ENCODE measurements at places on chromosomes 16 and 17.

DNA sequence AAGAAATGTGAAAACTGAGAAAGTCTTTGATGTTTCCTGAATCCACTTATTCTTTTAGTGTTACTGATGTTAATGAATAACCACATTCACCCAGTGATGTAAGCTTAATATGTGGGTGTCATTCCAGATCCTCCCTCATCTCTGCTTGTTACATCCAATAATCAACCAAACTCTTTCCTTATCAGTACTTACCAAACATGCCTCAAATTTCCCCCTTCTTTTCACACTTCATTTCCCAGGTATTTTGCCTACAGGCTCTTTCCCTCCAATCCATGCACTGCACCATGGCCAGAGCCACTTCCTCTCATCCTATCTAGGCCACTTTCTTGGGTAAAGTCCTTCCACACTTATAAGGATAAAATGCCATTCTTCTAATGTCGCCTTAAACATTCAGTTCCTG is 451.5 kb downstream of the NPIPA7 start:
- no peak for DNase-seq

- DNase-seq: no peak
Observed at GRCh38 chr17:53193044-53193443, 629.7 kb upstream of the KIF2B start.

DNA sequence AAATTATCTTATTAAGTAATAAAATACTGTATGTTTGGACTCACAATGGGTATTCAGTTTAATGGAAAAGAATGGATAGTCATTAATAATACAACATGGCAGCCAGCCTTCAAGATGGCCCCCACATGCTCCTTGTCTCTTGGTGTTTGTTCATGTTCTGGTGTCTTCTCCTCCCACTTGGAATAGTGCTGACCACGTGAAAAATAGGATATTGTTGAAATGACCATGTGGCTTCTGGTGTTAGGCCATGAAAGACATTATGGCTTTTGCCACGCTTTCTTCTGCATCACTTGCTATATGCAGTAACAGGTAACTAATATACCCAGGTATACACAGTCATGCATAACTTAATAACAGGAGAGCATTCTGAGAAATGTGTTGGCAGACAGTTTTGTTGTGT is 341.0 kb downstream of the KCNJ2 start:
- no peak for DNase-seq

DNA sequence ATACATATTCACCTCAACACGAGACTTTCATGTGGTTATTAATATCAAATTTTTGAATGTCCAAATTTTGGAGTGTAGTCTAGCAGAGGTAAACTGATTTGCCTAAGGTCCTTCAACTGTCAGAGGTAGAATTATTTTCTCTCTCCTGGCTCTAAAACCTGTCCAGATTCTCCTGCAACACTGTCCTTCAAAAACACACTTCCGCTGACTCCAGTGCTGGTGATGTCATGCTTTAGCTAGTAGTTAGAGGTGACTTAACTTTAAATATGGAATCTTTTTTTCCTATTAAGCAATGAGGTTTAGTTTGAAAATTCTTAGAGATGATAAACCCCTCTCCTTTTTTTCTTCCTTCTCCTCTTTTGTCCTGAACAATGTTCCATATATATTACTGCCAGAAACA is 10.8 kb upstream of the CBLN1 start:
- no peak for DNase-seq

DNA sequence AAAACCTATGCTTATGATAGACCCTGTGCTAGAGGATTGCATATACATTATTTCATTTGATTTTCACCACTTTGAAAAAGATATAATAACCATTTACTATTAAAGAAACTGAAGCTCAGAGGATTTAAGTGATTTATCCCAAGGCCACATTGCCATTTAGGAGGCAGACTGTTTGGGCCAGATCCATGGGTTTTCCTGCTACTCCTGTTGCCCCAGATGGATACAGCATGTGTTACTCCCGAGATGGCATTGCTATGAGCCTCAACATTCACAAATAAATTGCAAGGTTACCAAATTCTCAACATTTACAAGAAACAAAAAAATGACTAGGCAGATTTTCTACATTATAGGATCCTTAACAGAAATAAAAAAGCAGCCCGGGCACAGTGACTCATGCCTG is 322.1 kb upstream of the SOX9 start:
- DNase-seq: no peak

- no peak for DNase-seq
Observed at GRCh38 chr16:101586-101985, 23.6 kb downstream of the MPG start.

DNA sequence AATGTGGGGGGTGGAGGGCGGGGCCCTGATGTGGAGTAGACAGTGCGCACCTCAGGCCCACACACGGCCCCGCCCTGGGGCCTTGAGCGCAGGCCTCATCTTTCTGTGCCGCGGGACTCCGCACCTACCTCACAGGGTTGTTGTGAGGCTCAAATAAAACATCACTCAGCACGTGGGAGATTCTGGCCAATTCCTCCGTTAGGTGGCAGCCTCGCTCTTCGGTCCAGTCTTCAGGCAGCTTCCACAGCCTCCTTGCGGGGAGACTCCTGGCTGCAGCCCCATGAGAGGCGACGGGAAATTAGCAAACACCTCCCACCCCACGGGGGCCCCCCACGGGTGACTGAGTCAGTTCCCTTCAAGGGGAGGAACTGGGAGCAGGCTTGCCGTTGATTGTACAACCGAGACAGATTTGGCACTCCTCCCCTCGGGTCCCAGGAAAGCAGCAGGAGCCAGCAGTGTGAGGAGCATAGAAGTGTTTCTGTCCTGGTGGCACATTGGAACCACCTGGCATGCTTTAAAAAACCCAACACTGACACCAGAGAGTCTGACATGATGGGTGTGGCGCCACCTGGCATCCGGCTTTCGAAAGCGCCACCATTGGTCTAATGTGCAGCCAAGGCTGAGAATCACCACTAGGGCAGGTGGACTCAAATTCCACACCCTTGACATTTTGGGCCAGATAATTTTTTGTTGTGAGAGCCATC is 7.6 kb downstream of the MRM1 start:
- no peak for DNase-seq

GRCh38 chr16:23679274-23679985 is 741 bp downstream of the PLK1 start:
- DNase-seq: no peak

DNA sequence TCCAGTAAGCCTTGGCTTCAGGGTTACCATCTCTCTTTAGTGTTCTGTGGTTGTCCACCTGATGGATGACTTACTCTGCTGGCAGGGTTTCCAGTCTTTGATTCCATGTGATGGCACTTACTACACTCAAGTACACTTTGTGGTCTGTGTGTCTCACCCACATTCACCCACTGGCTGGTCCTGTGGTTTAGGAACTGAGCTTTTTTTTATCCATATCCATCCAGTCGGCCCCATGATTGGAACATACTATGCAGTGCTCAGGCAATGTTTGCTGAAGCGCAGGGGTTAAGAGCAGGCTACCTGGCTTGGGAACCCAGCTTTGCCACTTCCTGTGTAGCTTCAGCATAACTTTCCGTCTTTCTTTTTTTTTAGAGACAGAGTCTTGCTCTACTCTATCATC is 2.8 kb upstream of the FUS start:
- no peak for DNase-seq

DNA sequence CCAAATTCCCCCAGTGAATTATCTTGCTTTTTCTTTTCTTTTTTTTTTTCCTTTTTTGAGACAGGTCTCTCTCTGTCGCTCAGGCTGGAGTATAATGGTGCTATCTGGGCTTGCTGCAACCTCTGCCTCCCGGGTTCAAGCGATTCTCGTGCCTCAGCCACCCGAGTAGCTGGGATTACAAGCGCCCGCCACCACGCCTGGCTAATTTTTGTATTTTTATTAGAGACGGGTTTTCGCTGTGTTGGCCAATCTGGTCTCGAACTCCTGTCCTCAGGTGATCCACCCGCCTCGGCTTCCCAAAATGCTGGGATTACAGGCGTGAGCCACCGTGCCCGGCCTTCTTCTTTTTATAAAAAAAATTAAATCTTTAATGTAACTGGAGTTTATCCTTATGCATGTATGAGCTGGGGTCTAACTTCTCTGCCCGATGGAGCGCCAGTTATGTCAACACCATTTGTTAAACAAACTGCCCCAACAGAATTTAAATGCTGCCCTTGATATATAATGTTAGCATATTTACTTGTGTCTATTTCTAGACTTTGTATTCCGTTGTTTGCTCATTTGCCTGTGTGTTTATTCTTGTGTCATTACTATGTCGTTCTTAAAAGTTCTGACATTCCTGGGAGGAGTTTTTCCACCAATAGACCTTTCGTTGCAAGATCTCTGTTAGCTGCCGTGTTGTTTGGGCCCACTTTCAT is 535 bp upstream of the AURKB start:
- peak; percentile 21 for DNase-seq

- DNase-seq: no peak
Observed at GRCh38 chr16:838741-839140, 38.2 kb upstream of the GNG13 start.

- no peak for DNase-seq
Observed at GRCh38 chr16:56888806-56889205, 23.8 kb downstream of the SLC12A3 start.

DNA sequence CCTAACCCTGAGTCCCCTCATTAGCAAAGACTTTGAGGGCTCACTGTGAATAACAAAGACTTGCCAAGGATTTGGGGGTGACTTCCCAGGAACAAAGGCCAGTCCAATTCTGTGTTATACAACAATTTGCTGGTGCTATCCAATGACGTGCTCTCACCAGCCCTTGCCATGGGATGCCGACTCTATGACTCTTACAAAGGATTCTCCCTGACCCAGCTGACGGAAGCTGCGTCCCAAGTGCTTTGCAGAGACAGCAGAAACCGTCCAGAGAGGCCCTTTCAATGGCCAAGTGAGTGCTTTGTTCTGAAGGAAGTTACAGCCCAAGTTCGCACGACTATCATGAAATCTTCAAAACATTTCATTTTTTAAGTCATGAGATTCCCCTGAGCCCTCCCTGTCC is 345.3 kb upstream of the TNRC6C start:
- no peak for DNase-seq

DNA sequence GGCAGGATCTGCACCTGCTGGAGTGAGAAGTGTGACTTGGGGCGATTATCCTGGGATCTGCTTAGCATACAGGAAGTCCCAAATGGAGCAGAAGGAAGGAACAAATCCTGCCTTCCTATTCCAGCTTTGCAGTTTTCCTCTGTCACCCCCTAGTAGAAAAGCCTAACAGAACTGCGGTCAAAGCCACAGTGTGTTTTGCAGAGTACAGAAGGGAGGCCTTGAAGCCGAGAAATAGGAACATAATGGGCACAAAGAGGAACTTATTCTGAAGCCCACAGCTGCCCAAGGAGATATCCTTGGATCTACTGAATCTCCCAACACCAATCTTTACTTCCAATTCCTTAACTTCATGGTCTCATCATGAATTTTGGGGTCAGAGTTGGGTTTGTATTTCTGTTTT is 8.5 kb downstream of the KRTAP1-5 start:
- no peak for DNase-seq

Measured in stimulated activated CD4-positive, alpha-beta T cell treated with anti-CD3 and anti-CD28 coated beads, Interleukin-12 subunit alpha, Interleukin-12 subunit beta, amount 100 ng/mL, for 4 hours (primary cell).